ENCODE measurements at places on chromosomes 1 and 21.

DNA sequence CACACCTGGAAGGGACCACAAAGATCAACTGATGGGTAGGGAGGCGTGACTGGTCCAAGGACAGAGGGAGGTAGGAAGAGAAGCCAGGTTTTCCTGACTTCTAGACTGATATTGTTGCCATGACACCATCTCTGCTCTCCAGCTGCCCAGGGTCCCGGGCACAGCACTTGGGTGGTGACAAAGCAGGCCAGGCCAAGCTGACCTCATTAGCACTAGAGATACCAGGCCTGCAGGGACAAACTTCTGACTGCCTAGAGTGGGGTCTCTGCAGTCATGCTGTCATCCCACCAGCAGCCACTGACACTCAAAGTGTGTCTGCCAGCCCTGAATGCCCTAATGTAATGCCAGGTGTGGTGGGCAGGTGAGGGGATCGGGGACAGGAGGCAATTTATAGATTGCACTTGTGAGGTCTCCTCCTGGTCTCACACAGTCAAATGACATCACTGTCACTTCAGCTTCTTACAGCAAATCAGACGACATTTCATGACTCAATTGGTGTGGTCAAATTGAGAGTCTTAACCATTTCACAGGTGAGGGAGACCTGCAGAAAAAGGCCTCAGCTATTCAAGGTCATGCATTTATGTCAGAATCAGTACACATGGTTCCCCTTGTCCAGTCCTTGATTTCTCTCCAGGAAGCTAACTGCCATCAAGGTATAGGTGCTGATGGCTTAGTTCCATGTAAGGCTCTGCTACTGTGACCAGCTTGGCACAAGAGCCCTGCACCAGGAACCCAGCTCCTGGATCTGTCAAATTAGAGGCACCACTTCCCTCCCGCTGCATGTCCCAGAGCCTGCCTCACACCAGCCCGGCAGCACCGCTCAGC lies 2.7 kb downstream of the SLC9A1 start:
- no peak for DNase-seq

- DNase-seq: no peak
Measured at GRCh38 chr1:40652468-40652867, 13.0 kb downstream of the RIMS3 start.

GRCh38 chr1:165738794-165739193 lies 29.9 kb downstream of the TMCO1 start:
- DNase-seq: no peak

DNA sequence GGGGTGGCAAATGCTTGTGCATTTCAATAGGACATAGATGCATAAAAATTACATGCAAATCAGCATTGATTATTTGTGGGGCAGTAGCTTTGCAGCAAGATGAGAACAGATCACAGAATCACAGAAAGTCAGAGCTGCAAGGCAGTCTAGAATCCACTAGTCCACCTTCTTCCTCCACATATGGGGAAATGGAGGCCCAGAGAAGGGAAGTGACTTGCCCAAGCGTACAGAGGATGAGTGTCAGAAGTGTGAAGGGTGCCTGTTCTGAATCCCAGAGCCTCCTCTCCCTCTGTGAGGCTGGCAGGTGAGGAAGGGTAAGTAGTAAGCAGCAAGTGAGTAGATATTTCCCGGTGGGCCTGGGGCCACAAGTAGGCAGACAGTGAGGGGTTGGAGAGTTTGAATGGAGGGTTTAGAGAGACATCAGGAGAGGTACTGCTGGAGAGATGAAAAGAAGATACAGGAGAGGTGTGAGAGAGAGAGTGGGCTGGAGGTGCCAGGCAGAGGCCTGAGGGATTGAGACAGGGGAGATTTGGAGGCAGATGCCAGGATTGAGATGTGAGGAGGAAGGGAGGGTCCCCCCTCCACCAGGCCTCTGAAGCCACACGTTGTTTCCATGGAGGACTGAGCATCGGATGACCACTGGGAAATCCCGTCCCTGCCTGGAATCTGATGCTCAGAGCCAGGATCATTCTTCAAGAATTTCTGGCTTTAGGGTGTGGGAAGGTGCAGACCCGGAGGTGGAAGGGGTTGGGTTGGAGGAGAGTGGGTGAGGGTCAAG lies 4.8 kb upstream of the MYOG start:
- DNase-seq: no peak

- DNase-seq: peak; percentile 46
Measured at GRCh38 chr1:87335175-87335884, 6.7 kb downstream of the LMO4 start.

GRCh38 chr1:48710915-48711314 lies 65.8 kb downstream of the BEND5 start:
- DNase-seq: no peak

Measured in stimulated activated CD8-positive, alpha-beta memory T cell treated with anti-CD3 and anti-CD28 coated beads, Interleukin-4, amount 100 ng/mL, for 4 hours (primary cell).